ENCODE measurements at places on chromosomes 7 and 10.

- DNase-seq, result no peak
These were observed 533.0 kb upstream of the GALNT17 start for GRCh38 chr7:70598976-70599375.

GRCh38 chr10:103550229-103550628 is 56.7 kb downstream of the NEURL1 start:
- DNase-seq, result no peak

DNA sequence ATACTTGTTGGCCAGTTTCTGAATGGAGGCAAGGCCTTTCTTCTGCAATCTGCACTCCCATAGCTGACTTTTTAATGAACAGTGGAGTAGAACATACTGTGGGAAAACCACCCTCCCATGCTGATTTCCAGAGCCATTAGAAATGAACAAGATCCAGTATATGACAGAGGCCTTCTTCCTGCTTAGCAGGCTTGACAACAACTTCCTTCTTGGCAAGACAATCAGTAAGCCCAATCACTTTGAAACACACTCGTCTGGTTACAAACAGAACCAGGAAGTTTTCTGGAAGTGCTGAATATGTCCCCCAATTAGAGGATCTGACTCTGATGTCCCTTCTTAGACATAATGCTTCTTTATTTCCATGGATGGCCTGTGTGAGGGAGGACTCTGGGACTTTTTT is 103.4 kb downstream of the SAMD9 start:
- DNase-seq, result no peak

DNA sequence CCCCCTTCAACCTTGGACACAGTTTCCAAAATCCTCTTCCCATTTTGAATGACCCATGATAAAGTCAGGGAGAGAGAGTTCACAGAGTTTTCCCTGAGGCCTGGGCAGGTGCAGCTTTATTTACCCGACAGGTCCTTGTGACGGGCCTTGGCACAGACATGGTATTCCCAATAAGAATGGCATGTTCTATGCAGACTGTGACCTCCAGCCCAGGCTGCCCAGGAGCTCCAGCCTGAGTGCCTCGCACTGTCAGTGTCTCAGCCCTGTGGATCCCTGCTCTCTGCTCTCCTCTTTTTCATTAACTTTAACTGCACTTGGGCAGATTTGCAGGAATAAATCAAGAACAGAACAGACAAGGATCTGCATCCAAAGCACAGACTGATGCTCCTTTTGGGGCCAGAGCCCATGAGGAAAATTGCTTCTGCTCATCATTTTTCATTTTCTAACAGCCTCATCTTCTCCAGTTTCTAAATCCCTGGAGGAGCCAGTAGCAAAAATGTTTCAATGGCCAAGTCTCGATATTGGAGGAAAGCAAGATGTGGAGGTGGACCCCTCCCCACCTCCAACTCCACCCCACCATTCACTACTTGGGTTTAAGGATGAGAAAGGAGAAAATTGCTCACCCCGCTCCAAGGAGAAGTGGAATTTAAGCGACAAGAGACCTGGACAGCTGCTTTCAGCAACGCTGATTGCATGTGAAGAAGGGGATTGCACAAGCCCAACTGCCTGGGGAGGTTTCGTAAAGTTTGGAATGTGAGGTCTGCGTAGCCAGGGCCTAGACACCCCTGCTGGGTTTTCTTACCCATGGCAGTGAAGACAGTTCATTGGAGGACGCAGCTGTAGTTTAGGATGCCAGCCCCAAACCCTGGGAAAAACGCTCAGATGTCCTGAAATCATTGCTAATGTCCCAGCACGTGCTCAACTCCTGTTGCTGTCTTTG is 225.9 kb downstream of the WDR11 start:
- DNase-seq, result no peak

DNA sequence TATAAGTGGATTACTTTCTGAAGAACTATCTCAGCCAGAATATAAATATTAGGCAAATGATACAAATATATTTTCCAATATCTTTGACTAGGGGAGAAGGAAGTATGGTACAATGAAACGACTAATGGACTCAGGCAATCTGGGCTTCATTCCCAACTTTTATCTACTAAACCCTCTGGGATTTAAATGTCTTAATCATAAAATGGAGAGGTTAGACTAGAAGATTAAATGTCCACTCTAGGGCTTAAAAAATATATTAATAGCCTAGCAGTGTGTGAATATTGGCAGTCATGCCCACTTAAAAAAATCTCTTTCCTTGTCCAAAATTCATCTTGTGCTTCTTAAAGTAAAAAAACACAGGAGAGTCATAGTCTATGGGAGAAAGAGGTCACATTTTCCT is 98.3 kb downstream of the CTTNBP2 start:
- DNase-seq, result no peak

GRCh38 chr10:5709865-5710264 is 25.2 kb downstream of the TASOR2 start:
- no peak for DNase-seq

DNA sequence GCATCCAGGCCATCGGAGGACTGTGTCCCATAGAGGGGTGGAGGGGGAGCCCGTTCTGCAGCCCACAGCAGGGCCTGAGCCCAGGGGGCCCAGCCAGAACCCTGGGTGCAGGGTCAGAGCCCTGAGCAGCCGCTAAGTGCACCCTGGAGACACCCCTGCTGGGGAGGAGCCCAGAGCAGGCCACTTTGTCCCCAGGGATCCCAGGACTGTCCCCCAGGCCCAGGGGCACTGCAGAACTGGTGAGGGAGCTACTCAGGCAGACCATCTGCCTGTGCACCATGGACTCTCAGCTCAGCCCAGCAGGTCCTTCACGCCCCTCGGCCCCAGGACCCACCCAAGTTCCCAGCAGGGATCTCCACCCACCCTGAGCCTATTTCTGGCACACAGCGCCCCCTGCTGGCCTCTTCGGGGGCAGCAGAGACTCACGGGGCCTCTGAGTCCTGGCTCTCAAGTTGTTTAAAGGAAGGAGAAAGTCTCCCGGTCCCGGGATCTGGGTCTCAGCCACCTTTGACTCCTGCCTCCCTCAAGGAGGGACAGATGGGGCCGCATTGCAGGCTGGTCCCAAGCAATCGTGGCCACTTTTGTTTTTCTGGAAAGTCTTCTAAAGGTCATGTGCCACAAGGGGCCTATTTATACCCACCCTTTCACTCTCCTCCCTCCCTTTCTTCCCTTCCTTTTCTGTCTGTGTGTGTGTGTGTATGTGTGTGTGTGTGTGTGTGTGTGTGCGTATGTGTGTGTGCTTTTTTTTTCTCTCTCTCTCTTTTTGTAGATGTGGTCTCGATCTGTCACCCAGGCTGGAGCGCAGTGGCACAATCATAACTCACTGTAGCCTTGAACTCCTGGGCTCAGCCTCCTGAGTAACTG is 90.3 kb downstream of the MYL10 start:
- no peak for DNase-seq

GRCh38 chr7:7970531-7971307 is 2.1 kb downstream of the GLCCI1 start:
- DNase-seq, result no peak

DNA sequence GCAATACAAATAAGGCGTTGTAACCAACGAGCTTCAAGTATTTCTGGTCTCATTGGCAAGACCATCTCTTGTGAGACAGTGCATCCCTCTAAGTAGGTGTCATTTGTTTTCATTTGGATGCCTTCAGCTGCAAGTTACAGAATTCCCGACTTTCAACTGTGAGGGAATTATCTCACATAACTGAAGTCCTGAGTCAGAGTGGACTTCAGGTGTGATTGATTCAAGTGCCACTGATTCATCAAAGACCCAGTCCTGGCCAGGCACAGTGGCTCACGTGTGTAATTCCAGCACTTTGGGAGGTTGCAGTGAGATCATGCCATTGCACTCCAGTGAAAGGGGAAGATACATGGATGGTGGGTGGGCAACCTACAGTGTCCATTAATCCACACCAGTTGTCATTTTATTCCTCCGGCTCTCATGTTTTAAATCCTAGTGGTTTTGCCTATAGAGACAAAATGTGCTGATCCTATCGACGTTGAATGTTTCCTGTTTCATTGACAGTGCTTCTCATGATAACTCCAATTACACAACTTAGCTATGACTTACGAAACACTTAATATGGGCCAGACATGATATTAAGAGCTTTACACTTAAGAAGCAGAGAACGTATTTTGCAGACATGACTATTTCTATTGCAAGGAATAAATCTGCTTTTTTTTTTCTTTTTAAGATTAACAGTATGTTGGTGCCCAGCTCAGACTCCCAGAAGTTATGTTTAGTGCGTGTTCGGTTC is 268.0 kb downstream of the FRMD4A start:
- no peak for DNase-seq

DNA sequence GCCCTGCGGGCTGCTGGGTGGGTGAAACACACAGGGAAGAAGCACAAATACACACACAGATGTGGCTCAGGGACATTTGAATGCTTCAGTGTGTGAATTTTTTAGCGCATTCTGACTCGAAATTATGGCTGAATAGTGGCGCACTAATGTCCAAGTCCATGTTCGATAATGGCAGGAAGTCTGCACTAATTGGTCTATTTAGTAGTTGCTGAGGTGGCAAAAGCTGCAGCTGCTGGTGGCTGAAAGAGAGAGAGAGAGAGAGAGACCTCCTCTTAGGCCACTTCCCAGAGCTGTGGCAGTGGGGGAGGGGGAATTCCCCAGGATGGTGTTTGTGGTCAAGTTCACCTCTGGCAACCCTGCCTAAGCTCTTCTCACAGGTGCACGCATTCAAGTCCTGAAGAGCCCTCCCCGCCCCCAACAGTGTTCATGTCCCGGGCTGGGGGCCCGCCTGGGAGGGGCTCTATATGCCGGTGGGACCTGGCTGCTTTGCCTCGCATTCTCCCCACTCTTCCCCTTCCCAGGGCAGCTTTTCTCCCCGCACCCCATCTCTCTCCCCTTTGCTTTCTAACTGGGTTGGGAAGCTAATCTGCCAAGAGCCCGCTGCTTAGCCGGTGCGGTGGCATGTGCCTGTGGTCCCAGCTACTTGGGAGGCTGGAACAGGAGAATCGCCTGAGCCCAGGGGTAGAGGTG is 6.0 kb upstream of the MNX1 start:
- DNase-seq, result no peak

- no peak for DNase-seq
These were observed 25.9 kb downstream of the HKDC1 start for GRCh38 chr10:69246036-69246435.

DNA sequence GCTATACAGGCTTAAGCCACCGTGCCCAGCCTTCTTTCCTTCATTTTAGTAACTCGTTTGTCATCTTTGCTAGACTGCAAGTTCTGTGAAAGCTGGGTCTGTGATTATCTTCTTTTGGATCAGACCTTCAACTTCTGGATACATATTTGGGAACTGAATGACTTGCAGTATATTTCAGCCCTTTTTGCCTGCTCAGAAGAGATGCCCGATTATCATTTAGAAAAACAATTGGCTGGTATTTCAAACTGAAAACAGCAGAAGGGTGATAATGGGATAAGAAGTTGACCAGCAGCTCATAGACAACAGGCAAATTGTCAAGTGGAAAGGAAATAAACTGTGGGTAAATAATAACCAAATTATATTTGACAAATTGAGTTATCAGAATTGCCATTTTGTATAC is 14.6 kb downstream of the RSBN1L start:
- DNase-seq, result no peak

GRCh38 chr7:28497009-28497408 is 84.7 kb downstream of the CREB5 start:
- no peak for DNase-seq

GRCh38 chr10:15684768-15685167 is 35.0 kb downstream of the ITGA8 start:
- DNase-seq, result no peak

All from stimulated activated CD8-positive, alpha-beta memory T cell treated with anti-CD3 and anti-CD28 coated beads, Interleukin-2, amount 100 ng/mL, for 1 hour (primary cell).